ENCODE measurements at places on chromosomes 6 and 20.

DNA sequence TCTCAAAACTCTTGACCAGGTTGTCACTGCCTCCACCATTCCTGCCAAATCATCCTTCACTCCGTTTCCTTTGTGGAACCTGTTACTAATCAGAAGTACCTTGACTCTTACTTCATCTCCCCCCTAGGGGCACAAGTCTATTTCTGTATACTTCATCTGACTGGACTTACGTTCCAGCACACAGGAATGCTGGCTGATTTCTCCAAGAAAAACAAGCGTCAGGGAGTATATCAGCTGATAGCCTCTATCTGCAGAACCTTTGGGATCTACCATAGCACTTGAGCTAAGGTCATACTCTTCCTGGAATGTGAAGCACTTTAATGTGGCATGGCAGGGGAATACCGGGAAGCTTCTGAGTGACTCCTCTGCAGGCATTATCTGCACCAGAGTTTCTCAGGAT, 178.1 kb upstream of the MOCS1 start:
- no peak for DNase-seq

DNA sequence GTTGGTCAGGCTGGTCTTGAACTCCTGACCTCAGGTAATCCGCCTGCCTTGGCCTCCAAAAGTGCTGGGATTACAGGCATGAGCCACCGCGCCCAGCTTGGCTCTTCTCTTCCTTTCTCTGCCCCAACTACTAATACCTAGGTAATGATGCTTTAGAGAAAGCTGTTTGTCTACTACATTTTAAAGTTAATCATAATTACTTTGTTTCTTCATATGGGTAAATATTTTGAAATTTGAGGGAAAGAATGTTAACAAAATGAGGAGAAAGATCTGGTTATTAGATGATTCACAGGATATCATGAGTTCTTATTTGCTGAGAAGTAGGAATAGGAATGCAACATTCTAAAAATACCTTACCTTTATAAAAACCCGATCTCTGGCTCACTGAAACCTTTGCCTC, 18.4 kb upstream of the PTPRK start:
- no peak for DNase-seq

- DNase-seq: no peak
These were observed 39.6 kb downstream of the ESR1 start for GRCh38 chr6:151847064-151847463.

GRCh38 chr20:13264907-13265306, 43.8 kb downstream of the ISM1 start:
- no peak for DNase-seq

- DNase-seq: no peak
These were observed 111.0 kb downstream of the MRPL14 start for GRCh38 chr6:44016131-44016870.

Measured in spleen (tissue), 13 donors.